ENCODE measurements at places on chromosomes 12 and 14. TPM values are rescaled to one million over a fixed set of nuclear protein-coding genes. Genes with fewer than 3 reads are reported as not detected.
A peak's percentile ranks its signal among the peaks of the same experiment; 100 is the strongest.

DNA sequence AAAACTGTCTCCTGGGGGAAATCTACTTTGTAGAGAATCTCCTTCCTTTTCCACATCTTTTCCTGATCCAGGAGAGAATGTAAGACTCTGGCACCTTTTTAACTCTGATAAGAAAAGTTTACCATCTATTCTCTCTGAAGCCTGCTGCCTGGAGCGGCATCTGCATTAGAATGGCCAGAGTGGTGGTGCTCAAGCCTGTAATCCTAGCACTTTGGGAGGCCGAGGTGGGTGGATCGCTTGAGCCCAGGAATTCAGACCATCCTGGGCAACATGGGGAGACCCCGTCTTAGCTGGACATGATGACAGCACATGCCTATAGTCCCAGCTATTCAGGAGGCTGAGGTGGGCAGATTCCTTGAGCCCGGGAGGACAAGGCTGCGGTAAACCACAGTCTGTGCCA lies 1.4 kb upstream of the CHFR start:
- DNase-seq = no peak

TMEM106C gene
- total RNA-seq = 48.1 TPM

GRCh38 chr12:128914908-128915563 lies 61.8 kb downstream of the GLT1D1 start:
- DNase-seq = no peak

DNA sequence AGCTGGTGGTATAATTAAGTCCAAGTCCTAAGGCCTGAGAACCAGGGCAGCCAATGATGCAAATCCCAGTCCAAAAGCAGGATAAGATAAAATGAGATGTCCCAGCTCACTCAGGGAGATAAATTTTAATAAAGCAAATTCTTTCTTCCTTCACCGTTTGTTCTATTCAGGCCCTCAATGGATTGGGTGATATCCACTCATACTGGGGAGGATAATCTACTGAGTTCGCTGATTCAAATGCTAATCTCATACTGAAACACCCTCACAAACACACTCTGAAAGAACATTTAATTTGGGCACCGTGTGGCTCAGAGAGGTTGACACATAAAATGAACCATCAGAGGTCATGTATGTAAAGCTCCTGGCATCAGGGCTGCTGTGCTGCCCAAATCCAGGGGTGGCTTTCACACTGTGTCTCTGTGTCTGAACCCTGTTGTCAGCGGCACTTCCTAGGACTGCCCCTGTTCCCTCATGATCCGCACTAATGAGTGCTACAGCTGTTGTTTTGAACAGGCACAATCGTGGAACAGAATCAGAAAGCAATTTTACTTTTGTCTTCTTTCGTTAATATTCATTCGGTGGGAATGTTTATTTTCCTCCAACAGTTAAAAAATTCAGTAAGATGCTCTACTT lies 428.5 kb upstream of the FBXO33 start:
- DNase-seq = no peak

GRCh38 chr12:53770281-53770680 lies 18.5 kb upstream of the CISTR start:
- DNase-seq = no peak

DNA sequence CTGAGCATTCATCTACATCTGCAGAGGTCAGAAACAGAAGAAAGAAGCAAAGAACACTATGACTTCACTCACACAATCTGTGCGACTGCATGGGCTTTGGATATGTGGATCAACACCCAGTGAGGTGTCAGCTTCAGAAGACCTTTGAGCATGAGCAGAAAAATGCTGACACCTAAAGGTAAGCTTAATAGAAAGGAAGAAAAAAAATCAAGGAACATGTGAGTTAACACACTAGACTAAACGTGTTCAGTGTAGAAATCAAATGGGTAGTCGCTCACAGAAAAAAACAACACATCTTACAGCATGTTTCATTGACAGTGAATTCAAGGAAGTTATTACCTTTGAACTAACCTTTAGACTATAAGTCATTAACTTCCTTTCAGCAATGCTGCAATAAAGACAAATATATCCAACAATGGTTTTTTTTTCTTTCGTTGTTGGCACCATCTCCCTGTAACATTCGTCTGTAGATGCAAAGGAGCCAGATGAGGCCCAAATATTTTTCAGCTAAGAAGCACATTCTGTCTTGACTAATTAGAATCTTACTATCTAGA lies 30.9 kb downstream of the RTRAF start:
- DNase-seq = no peak

GPD1 gene
- total RNA-seq = 9.0 TPM

- DNase-seq = no peak
Observed at GRCh38 chr12:9619411-9620179, 11.9 kb upstream of the KLRB1 start.

GRCh38 chr14:47148686-47149085 lies 497.1 kb upstream of the RPL10L start:
- DNase-seq = no peak

PELI2 gene
- total RNA-seq = 2.0 TPM

EID3 gene
- 0.60 TPM for total RNA-seq

TRPV4 gene
- 0.33 TPM for total RNA-seq

GRCh38 chr14:21019366-21019765 lies 5.5 kb downstream of the NDRG2 start:
- DNase-seq = no peak

GRCh38 chr14:82009076-82009475 lies 475.4 kb upstream of the SEL1L start:
- no peak for DNase-seq

ACOT6 gene
- total RNA-seq = not detected

SERPINA1 gene
- 4.4 TPM for total RNA-seq

GRCh38 chr14:98877065-98877464 lies 394.9 kb downstream of the BCL11B start:
- DNase-seq = no peak

FSCB gene
- not detected for total RNA-seq

DNA sequence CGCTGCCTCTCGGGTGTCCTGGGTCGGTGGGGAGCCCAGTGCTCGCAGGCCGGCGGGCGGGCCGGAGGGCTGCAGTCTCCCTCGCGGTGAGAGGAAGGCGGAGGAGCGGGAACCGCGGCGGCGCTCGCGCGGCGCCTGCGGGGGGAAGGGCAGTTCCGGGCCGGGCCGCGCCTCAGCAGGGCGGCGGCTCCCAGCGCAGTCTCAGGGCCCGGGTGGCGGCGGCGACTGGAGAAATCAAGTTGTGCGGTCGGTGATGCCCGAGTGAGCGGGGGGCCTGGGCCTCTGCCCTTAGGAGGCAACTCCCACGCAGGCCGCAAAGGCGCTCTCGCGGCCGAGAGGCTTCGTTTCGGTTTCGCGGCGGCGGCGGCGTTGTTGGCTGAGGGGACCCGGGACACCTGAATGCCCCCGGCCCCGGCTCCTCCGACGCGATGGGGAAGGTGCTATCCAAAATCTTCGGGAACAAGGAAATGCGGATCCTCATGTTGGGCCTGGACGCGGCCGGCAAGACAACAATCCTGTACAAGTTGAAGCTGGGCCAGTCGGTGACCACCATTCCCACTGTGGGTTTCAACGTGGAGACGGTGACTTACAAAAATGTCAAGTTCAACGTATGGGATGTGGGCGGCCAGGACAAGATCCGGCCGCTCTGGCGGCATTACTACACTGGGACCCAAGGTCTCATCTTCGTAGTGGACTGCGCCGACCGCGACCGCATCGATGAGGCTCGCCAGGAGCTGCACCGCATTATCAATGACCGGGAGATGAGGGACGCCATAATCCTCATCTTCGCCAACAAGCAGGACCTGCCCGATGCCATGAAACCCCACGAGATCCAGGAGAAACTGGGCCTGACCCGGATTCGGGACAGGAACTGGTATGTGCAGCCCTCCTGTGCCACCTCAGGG lies 679 bp downstream of the ARF6 start:
- peak; percentile 52 for DNase-seq

All from left ventricle myocardium inferior (tissue), 1 donor.